NCI-H187 treated with DMSO at 0.1 percent for 48 hours (cell line): ENCODE measurements at places on chromosomes 1 and 21.

GRCh38 chr1:214123061-214123784 is 135.4 kb downstream of the PROX1 start:
- peak; percentile 25 for DNase-seq

GRCh38 chr1:8204826-8205225 is 113.1 kb upstream of the SLC45A1 start:
- no peak for DNase-seq

GRCh38 chr1:56397409-56397808 is 182.0 kb downstream of the PLPP3 start:
- no peak for DNase-seq

DNA sequence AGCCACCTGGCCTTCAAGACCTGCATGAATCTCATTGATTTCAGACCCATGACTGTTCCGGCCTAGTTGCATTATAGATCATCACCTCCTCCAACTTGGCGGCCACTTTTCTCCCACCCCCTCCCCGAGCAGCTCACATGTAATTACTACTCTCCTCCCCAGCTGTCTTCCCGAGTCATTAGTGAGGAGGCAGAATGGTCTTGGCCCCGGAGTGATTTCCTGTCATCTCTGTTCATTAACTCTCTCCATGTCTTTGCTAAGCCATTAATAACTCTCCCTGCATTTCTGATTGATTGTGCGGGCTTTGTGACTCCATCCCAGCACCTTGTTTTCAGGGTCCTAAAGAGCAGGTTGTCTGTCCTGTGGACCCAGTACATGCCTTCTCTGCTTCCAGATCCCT is 75.6 kb upstream of the CNTN2 start:
- DNase-seq = no peak

DNA sequence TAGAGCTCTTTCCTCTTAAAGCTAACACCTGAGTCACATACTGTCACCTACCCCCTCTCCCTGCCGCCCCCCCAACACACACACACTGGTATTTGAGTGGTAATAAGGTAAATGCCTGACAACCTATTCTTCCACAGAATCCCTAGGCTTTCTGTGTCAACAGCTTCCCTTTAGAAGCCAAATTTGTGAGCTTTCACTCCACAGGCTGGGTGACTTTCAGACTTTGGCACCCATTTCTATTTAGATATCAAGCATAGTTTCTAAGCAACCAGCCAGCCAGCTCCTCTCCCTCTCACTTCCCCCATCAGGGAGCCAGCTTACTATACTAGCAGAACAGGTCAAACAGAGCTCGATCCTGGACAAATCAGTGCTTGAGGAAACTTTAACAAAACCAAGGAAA is 3.2 kb upstream of the C1orf74 start:
- no peak for DNase-seq

- DNase-seq = no peak
Measured at GRCh38 chr1:161723459-161724141, 2.3 kb downstream of the FCRLB start.

DNA sequence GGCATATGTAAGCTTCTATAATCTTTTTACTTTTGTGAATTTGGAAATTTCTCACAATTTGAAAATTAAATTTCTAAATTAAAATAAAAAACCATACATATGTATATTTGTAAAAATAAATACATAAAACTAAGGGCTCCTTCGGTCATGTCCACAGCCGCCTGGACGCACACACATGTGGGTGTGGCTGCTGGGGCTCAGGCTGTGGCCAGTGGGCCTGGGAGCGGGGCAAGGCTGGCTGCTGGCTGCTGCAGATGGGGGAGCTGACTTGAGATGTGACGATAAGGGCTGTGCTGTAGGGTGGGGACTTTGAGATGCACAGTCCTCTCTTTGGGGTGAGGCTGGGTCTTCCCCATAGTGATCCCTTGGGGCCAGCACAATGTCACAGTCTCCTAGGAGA is 4.8 kb downstream of the RER1 start:
- no peak for DNase-seq

DNA sequence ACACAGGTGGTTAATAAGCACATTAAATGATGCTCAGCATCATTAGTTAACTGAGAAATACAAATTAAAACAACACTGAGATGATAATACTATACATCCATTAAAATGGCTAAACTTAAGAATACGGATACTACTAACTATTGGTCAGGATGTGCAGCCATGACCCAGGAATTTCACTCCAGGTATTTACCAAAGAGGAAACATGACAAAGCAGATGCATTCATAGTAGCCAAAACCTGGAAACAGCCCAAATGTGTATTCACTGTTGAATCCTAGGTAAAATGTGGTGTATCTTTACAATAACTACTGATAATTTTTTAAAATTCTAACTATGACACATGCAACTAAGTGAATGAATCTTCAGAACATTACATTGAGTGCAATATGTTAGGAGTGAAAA is 73.0 kb downstream of the PTPRC start:
- no peak for DNase-seq

- DNase-seq = no peak
Measured at GRCh38 chr1:228345201-228345930, 61.3 kb downstream of the TRIM11 start.

DNA sequence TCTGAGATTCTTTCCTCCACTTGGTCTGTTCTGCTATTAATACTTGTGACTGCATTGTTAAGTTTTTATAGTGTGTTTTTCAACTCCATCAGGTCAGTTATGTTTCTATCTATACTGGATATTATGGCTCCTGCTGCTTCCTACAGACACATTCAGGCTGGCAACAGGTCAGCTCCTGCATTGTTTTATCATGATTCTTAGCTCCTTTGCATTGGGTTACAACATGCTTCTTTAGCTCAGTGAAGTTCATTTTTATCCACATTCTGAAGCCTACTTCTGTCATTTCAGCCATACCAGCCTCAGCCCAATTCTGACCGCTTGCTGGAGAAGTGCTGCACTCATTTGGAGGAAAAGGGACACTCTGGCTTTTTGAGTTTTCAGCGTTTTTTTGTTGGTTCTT is 37.3 kb upstream of the F3 start:
- no peak for DNase-seq
